T-cell (primary cell): ENCODE measurements at places on chromosomes 1 and 21. TPM values are rescaled to one million over a fixed set of nuclear protein-coding genes. Genes with fewer than 3 reads are reported as not detected.

DNA sequence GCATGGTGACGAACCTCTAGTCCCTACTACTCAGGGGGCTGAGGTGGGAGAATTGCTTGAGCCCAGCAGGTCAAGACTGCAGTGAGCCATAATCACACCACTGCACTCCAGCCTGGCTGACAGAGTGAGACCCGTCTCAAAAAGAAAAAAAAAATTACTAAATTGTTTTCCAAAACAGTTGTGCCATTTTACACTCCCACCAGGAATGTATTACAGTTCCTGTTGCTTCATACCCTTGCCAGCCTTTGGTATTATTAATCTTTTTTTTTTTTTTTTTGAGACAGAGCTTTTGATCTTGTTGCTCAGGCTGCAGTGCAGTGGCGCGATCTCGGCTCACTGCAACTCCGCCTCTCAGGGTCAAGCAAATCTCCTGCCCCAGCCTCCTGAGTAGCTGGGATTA, 55.9 kb downstream of the RPS6KA1 start:
- H3K27ac ChIP-seq: no peak overlapping the region
- no peaks in the 10 kb centered on the region for H3K36me3 ChIP-seq
- H3K4me1 ChIP-seq: no peaks in the 10 kb centered on the region
- peaks cover 3% of the 10 kb centered on the region for H3K27me3 ChIP-seq
- H3K4me3 ChIP-seq: no peak overlapping the region

GRCh38 chr1:213119794-213120193, 68.8 kb downstream of the RPS6KC1 start:
- no peak overlapping the region for H3K4me3 ChIP-seq
- H3K4me1 ChIP-seq: no peaks in the 10 kb centered on the region
- no peak for DNase-seq
- H3K27me3 ChIP-seq: no peaks in the 10 kb centered on the region
- no peaks in the 10 kb centered on the region for H3K36me3 ChIP-seq
- no peak overlapping the region for H3K27ac ChIP-seq

The SIM2 gene
- not detected for total RNA-seq

GRCh38 chr1:95888941-95889390, 655.0 kb downstream of the RWDD3 start:
- no peaks in the 10 kb centered on the region for H3K27me3 ChIP-seq
- H3K4me1 ChIP-seq: no peaks in the 10 kb centered on the region
- H3K36me3 ChIP-seq: no peaks in the 10 kb centered on the region
- H3K27ac ChIP-seq: no peak overlapping the region
- H3K4me3 ChIP-seq: no peak overlapping the region

- no peaks in the 10 kb centered on the region for H3K36me3 ChIP-seq
- H3K4me3 ChIP-seq: no peak overlapping the region
- DNase-seq: no peak
- no peak overlapping the region for H3K27ac ChIP-seq
- H3K4me1 ChIP-seq: peaks cover under 1% of the 10 kb centered on the region
These were observed 6.1 kb downstream of the SORT1 start for GRCh38 chr1:109391626-109392025.

DNA sequence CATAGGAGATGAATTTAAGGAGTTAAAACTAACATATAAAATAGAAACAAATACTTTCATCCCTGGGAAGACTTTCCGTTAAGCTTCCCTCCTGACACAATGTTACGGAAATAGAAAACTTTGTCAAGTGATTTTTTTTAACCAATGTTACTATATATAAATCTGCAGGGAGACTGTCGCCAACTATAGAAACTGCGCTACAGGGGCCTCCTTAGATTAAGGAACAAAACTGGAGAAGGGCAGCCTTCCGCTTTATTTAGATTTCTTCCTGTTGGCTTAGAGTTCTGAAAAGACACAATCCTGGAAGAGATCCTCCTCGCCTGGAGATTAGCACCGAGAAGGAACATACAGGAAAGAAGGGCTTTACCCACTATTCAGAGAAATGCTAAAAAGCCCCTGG, 1.5 kb downstream of the MGST3 start:
- peaks cover 21% of the 10 kb centered on the region for H3K4me1 ChIP-seq
- no peak for DNase-seq
- peaks cover 4% of the 10 kb centered on the region for H3K36me3 ChIP-seq
- no peaks in the 10 kb centered on the region for H3K27me3 ChIP-seq
- H3K4me3 ChIP-seq: no peak overlapping the region

GRCh38 chr1:94925004-94925403, 1.9 kb downstream of the CNN3 start:
- no peak overlapping the region for H3K27ac ChIP-seq
- DNase-seq: no peak
- no peak overlapping the region for H3K4me3 ChIP-seq
- no peaks in the 10 kb centered on the region for H3K36me3 ChIP-seq
- peaks cover 15% of the 10 kb centered on the region for H3K4me1 ChIP-seq

GRCh38 chr1:64242895-64243756, 39.7 kb downstream of the UBE2U start:
- no peak for DNase-seq
- no peak overlapping the region for H3K4me3 ChIP-seq
- H3K27me3 ChIP-seq: no peaks in the 10 kb centered on the region
- no peaks in the 10 kb centered on the region for H3K36me3 ChIP-seq

GRCh38 chr1:1290238-1290731, 10.0 kb downstream of the SCNN1D start:
- DNase-seq: peak; percentile 41
- no peaks in the 10 kb centered on the region for H3K36me3 ChIP-seq
- H3K4me1 ChIP-seq: no peaks in the 10 kb centered on the region
- H3K27ac ChIP-seq: no peak overlapping the region
- H3K4me3 ChIP-seq: no peak overlapping the region

GRCh38 chr1:35564037-35564883, 6.7 kb downstream of the NCDN start:
- no peak overlapping the region for H3K4me3 ChIP-seq
- H3K27me3 ChIP-seq: no peaks in the 10 kb centered on the region
- H3K27ac ChIP-seq: no peak overlapping the region
- peak; percentile 76 for DNase-seq
- H3K4me1 ChIP-seq: peaks cover 16% of the 10 kb centered on the region
- H3K36me3 ChIP-seq: peaks cover 7% of the 10 kb centered on the region

GRCh38 chr1:19967808-19968207, 11.6 kb downstream of the PLA2G2A start:
- no peak overlapping the region for H3K4me3 ChIP-seq
- H3K4me1 ChIP-seq: no peaks in the 10 kb centered on the region
- H3K27ac ChIP-seq: no peak overlapping the region
- no peak for DNase-seq
- H3K27me3 ChIP-seq: no peaks in the 10 kb centered on the region

- no peak overlapping the region for H3K4me3 ChIP-seq
- no peak for DNase-seq
- H3K27me3 ChIP-seq: no peaks in the 10 kb centered on the region
- H3K4me1 ChIP-seq: peaks cover 4% of the 10 kb centered on the region
- H3K27ac ChIP-seq: no peak overlapping the region
These were observed 8.0 kb upstream of the IFNLR1 start for GRCh38 chr1:24195136-24195535.

- no peak overlapping the region for H3K27ac ChIP-seq
- no peaks in the 10 kb centered on the region for H3K36me3 ChIP-seq
- no peak overlapping the region for H3K4me3 ChIP-seq
- no peak for DNase-seq
These were observed 411.8 kb upstream of the DAB1 start for GRCh38 chr1:57835620-57836019.

GRCh38 chr1:224068458-224069072, 45.3 kb upstream of the FBXO28 start:
- H3K4me3 ChIP-seq: no peak overlapping the region
- H3K27ac ChIP-seq: no peak overlapping the region
- peaks cover 12% of the 10 kb centered on the region for H3K27me3 ChIP-seq

- H3K4me3 ChIP-seq: no peak overlapping the region
- peaks cover 3% of the 10 kb centered on the region for H3K36me3 ChIP-seq
- no peaks in the 10 kb centered on the region for H3K4me1 ChIP-seq
- H3K27me3 ChIP-seq: no peaks in the 10 kb centered on the region
- no peak overlapping the region for H3K27ac ChIP-seq
These were observed 9.2 kb downstream of the TTF2 start for GRCh38 chr1:117069220-117069844.

- no peak for DNase-seq
- H3K4me1 ChIP-seq: peaks cover 100% of the 10 kb centered on the region
- H3K27ac ChIP-seq: peak overlapping the region; percentile 100
- H3K27me3 ChIP-seq: no peaks in the 10 kb centered on the region
- H3K4me3 ChIP-seq: peak overlapping the region; percentile 27
- no peaks in the 10 kb centered on the region for H3K36me3 ChIP-seq
These were observed 7.4 kb downstream of the IFFO2 start for GRCh38 chr1:18948913-18949685.

GRCh38 chr1:246661451-246661850, 62.8 kb upstream of the SCCPDH start:
- no peaks in the 10 kb centered on the region for H3K4me1 ChIP-seq
- H3K27ac ChIP-seq: no peak overlapping the region

The NKAIN1 gene
- not detected for total RNA-seq
